ENCODE measurements at places on chromosomes 11 and 22. TPM values are rescaled to one million over a fixed set of nuclear protein-coding genes. Genes with fewer than 3 reads are reported as not detected.

The TRIM49 gene
- not detected for total RNA-seq

The MMP8 gene
- not detected for total RNA-seq

The TSGA10IP gene
- not detected for total RNA-seq

DNA sequence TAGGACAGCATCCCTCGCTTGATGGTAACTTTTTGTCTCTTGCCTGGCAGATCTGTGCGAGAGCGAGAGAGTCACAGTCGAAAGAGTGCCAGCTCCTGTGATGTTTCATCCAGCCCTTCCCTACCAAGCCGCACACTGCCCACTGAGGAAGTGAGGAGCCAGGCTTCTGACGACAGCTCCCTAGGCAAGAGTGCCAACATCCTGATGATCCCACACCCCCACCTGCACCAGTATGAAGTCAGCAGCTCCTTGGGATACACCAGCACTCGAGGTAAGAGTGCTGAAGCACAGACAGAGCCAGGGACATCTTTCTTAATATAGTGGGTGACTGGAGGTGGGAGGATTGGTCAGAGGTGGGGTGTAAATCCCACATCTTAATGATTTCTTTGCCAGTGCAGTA lies 61.1 kb downstream of the DEPDC5 start:
- no peak for DNase-seq

DNA sequence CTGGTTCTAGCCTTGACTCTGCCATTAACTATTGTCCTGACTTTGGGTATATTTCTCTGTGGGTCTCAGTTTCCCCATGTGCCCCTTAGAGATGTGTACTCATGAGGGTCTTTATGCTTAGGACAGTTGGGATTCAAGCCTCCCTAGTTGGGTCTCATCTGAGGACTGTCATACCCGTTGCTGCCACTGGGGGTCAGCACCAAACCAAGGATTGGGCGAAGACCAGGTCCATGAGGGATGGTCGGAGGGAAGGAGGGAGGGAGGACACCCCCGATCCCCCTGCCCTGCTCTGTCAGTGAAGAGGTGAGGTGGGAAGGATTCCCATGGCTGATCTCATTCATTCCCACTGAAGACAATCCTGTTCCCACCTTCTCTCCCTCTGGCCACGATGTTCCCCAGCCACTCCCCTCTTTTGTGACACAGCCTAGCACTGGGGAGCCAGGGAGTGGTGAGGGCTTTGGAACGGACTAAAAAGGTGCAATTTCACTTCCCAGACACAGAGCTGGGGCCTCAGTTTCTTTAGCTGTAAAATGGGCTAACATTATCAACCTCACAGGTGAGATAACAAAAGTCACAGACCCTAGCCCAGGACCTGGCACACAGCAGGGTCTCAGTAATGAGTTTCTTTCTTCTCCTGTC lies 12.4 kb upstream of the KLHL35 start:
- DNase-seq: no peak

DNA sequence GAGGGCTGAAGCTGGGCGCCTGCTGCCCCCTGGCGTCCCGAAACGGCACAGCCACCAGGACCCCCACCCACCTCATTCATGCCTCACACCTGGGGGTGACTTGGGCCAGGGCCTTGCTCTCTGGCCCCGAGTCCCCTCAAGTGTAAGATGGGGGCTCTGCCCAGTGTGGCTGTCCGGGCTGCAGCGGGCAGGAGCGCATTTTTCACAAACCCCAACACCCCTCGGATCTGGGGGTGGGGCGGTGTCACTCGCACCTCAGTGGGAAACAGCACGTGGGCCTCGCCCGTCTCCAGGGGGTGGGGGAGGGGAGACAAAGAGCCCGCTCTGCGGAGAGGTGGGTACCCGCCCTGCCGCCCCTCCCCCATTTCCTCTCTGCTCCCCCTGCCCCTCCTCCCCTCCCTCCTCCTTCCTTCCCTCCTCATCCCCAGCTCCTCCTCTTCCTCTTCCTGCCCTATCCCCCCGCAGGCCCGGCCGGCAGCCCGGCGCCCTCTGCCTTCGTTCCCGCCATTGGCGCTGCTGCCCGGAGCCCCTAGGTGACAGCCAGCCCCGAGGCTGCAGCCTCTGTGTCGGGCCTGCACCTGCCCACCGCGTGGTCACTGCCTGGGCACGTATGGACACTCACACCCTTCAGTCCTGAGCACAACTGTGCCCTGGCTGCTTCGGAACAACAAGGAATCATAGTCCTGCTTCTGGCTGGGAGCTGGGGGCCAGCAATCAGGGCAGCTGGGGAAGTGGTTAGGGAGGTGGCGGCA lies 6.8 kb upstream of the CDKN1C start:
- no peak for DNase-seq

- no peak for DNase-seq
Measured at GRCh38 chr22:46444390-46444854, 93.0 kb downstream of the CELSR1 start.
